ENCODE measurements at places on chromosomes 5 and 9.

GRCh38 chr5:134500699-134501430 is 24.6 kb upstream of the JADE2 start:
- DNase-seq, result no peak

GRCh38 chr9:107586493-107586892 is 96.9 kb upstream of the KLF4 start:
- DNase-seq, result no peak

- DNase-seq, result no peak
These were observed 246.9 kb upstream of the GAS1 start for GRCh38 chr9:87193925-87194868.

DNA sequence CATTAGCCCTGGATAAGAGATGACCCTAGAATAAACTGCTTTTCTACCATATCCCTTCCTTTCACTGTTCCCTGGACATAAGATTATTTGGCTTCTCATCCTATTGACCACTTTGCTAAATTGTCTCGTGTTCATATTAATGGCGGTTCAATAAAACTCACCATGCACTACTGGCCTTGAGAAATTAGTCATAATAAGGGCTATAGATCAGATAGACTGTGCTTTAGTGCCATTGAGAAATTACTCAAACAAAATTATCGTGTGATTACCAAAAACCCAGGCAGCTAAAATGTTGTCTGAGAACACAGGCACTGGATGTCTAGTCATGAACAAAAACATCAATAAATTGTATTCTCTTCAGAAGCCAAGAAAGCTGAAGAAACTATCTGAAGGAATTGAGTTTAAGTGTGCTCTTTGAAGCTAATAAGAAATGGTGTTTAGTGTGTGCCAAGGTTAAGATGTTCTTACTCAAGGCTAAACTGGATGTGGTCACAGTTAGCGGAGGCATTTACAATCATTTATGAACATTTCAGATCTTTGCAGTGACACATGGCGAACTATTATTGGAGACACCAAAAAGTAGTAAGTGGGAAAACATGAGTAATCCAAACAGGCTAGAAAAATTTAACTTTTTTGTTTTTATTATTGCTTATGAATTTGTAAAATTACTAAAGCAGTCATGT is 460.4 kb upstream of the RORB start:
- no peak for DNase-seq

DNA sequence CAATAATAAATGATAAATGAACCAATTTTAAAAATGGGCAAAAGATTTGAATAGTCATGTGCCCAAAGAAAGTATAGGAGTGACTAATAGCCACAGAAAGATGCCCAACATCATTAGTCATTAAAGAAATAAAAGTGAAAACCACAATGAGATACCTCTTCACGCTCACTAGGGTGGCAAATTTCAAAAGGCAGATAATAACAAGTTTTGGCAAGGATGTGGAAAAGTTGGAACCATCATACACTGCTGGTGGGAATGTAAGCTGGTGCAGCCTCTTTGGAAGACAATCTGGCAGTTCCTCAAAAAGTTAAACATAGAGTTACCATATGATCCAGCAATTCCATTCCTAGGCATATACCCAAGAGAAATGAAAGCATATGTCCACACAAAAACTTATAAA is 1819.8 kb downstream of the MAT2B start:
- DNase-seq, result no peak

- no peak for DNase-seq
These were observed 73.0 kb upstream of the SNX2 start for GRCh38 chr5:122701640-122702523.

GRCh38 chr5:81353189-81353588 is 40.7 kb downstream of the ACOT12 start:
- no peak for DNase-seq

DNA sequence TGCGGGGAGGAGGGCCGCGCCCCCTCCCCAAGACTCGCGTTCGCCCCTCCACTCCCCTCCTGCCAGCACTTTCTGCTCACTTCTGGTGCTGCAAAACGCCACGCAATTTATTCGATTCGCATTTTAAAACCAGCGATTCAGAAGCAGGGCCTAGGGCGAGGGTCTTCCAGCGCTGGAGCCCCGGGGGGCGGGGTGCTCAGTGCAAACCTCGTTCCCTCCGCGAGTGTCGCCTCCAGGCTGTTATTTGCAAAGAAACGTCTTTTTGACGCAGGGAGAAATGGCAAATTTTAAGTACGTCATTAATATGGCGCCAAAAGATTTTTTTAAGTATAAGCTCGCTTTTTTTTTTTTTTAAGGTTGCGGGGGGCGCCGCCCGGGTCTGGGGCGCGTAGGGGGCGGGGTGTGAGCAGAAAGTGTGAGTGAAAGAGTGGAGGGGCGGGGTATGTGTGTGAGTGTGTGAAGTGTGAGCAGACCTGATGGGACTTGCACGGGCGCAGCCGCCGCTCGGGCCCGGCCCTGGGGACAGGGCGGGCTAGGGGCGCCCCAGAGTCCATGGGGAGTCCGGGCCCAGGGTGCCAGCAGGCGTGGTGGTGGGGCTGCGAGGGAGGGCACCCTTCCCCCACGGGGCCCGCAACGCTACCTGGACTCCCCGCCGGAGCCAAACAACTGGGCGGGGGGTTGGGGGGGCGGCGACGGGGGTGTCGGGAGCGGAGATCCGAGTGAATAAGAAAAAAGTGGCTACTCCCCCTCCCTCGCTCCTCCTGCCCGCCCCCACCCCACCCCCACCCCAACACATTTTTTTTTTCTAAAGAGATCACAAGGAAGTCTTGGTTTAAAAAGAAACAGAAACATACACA is at the start of gene JADE2:
Gene JADE2 (plus strand): TSS at position 845 of the 857 bp plus-strand sequence. CDS start 10,188 bp downstream, outside the sequence.
- peak; percentile 61 for DNase-seq

DNA sequence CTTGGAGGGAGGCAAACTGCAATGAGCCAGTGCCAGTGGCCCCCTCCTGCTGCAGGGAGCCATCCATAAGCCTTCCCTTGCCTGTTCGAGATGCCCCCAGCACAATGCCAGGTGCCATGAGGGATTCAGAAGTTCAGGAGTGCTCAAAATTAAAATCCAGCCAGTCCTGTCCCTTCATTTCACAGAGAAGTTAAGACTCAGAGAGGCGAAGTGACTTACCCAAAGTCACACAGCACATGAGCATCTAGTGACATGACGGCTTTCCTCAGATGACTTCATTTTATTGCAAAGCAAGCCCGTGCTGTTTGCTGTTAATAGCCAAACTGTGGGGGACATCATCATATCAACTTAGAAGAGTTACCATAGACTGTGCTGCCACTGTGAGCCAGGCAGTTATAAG is 69.3 kb upstream of the SAP30L start:
- DNase-seq, result no peak

GRCh38 chr9:134891713-134892112 is 11.1 kb downstream of the FCN2 start:
- DNase-seq, result no peak

DNA sequence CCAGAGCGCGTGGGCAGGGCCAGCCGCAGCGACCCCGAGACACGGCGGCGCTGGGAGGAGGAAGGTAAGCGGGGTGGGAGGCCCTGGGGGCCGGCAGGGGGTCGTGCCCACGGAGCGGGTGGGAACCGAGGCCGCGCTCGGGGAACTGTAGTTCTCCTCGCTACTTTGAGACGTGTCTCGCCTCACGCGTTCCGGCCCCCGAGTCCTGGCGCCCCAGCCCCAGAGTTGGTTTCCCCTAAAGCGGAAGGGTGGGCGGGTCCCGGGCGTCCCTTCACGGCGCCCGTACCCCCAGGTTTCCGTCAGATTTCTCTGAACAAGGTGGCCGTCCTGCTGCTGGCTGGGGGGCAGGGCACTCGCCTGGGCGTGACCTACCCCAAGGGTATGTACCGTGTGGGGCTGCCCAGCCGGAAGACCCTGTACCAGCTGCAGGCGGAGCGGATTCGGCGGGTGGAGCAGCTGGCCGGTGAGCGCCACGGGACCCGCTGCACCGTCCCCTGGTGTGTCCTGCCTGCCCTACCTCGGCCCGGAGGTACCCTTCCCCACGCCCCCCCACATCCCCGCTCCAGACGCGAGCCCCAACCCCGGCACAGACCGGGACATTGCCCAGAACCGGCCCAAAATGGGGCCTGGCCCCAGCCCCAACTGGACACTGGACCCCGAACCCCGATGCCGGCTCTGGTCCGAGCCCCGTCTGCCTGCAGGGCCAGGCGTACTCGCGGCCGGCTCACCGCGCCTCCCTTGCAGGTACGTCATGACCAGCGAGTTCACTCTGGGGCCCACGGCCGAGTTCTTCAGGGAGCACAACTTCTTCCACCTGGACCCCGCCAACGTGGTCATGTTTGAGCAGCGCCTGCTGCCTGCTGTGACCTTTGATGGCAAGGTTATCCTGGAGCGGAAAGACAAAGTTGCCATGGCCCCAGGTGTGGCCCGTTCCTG is 709 bp downstream of the UAP1L1 start:
- DNase-seq, result no peak

DNA sequence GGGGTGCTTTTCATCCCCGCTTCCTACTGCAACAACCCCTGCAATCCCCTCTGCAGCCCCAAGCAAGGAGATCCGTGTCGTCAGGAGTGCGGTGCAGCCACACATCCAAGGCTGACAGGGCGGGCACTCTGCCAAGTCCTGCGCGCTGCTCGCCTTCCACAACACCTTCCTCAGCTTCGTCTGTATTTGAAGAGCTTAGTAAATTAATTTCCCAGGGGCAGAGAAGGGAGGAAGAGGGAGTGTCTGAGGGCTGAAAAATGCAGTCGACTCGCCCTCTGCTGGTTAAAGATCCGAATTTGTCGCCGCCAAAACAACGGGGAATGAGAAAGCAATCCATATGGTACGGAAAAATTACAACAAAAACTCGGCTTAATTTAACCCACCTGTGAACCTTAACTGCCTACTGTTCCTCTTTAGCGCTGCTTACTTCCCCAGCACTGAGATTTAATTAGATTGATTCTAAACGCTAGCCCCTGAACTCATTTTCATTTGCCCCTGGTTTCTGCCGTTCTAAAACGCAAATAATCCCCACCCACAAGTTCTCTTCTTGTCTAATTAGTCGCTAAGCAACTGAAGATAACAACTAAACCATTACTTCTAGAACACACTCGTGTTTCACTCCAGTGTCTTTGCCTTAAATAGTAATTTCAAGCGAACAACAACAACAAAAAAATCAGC is 10.9 kb upstream of the PCDHB1 start:
- no peak for DNase-seq

GRCh38 chr5:68216245-68217046 is 890 bp downstream of the PIK3R1 start:
- DNase-seq, result peak; percentile 22

DNA sequence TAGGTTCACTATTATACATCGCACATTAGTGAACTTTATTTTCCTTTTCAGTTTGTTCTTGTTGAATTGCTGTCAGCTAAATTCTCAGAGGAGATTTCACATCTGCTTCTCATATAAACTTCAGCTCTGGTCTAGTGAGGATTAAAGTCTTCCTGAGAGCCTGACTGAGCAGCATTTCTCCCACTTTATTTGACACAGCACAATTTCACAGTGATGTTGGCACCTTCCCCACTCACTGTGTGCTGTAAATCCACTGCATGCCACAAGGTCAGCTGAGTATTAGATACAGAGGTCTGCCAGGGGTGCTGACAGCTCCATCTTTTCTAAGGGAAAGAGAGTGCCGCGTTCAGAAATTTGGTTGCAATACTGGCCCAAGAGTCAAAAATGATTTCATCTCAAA is 567.4 kb downstream of the PRR16 start:
- no peak for DNase-seq

DNA sequence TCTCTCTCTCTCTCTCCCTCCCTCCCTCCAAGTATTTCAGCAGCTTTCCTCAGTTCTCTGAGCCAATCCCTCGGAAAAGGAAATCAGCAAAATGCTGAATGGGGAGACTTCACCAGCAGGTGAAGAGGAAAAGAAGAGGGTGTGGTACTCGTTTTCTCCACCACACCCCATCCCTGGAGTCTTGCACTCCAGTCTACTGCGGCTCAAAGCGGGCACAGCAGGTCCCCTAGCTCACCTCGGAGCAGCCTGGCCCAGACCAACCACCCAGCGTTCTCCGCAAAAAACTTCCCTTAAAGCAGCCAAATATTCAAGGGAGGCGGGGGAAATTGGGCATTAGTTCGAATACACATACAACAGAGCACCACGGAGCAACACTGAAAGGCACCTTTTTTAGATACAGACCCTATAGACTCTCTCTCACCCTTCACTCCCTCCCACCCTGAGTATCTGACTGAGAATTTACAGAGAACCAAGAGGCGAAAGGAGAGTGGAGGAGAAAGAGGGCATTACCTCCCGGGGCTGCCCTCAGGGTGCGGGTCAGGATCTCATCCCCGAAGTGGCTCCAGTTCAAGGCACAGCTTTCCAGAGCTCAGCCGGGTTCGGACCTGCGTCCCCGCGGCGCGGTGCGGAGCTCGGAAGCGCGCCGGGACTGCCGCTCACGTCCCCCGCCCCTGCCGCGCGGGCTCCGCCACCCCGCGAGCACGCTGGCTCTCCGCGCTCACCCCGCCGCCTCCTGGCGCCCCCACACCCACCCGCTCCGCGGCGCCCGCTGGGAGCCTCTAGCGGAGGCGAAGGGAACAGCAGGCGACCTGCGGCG is 1638.5 kb upstream of the C9orf72 start:
- DNase-seq, result no peak

GRCh38 chr5:39450487-39450886 is 25.7 kb upstream of the DAB2 start:
- DNase-seq, result no peak

GRCh38 chr5:33840927-33841547 is 50.8 kb downstream of the ADAMTS12 start:
- DNase-seq, result no peak

- no peak for DNase-seq
These were observed 8.9 kb downstream of the OTP start for GRCh38 chr5:77629509-77630113.

DNA sequence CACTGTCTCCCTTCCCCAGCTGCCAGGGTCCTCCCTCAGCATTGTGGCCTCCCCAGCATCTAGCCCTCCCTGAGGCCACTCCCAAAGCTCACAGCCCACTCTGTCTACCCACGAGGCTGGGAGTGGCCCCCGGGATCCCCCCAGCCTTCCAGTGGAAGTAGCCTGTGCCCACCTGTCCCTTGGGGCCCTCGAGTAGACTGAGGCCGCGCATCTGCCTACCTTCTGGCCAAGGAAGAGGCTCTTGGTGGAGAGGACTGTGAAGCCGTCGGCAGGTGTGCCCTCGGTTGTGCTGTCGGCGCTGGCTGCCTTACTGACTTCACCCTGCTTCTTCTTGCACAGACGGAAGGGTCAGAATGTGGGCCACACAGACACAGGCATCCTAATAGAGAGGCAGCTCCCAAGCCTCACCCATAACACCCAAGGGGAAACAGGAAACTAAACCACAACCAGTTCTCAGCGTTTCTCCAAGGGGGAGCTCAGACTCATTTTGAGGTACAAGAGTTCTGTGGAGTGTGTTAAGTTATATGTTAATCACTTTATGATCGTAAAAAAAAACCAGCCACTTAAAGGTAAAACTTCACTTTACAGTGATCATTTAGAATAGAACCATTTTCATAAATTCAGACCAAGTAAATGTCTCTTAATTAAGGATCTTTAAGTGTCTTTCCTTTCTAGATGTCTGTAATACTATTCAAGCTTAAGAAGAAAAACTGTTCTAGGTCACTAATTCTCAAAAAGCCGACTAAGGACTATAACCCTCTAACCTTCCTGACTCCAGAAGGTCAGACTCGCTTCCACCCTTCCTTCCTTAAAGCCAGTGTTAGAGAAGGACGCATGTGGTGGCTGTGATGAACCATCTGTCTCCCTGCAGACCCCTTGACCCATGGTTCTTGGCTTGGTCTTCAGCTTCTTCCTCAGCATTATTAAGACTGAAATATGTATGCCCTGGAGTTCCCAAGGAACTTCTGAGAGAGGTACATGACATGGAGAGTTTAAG is 38.5 kb downstream of the MACROH2A1 start:
- no peak for DNase-seq

GRCh38 chr5:76642390-76643040 is 19.3 kb upstream of the F2RL2 start:
- DNase-seq, result no peak

Data from stimulated activated CD8-positive, alpha-beta memory T cell treated with anti-CD3 and anti-CD28 coated beads, Interleukin-12 subunit alpha, Interleukin-12 subunit beta, amount 100 ng/mL, for 1 hour (primary cell).